ENCODE measurements at places on chromosomes 4 and X. TPM values are rescaled to one million over a fixed set of nuclear protein-coding genes. Genes with fewer than 3 reads are reported as not detected.
A peak's percentile ranks its signal among the peaks of the same experiment; 100 is the strongest.

DNA sequence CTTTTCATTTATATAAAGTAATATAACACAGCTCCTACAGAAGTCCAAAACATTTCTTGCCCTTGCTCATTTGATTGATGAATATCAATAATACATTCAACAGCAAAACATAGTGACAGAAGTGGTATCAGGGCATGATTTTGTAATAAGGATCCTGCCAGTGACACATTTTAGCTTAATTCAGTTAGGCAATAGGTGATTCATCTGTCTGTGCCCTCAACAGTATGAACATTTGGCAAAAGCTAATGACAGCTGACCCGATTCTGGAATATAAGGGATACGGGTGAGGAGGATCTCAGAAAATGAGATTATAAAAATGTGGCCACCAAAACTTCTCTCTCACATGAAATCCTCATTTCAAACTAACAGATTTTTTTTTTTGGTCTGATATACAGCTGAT lies 294.0 kb downstream of the CAMK2D start:
- DNase-seq: no peak

GRCh38 chrX:134538316-134538715 lies 78.4 kb downstream of the HPRT1 start:
- no peak for DNase-seq

- no peak for DNase-seq
Observed at GRCh38 chrX:39406799-39407198, 605.5 kb downstream of the MID1IP1 start.

Gene IDS
- 23.9 TPM for total RNA-seq

GRCh38 chr4:152777488-152777887 lies 2.0 kb downstream of the TIGD4 start:
- DNase-seq: no peak

DNA sequence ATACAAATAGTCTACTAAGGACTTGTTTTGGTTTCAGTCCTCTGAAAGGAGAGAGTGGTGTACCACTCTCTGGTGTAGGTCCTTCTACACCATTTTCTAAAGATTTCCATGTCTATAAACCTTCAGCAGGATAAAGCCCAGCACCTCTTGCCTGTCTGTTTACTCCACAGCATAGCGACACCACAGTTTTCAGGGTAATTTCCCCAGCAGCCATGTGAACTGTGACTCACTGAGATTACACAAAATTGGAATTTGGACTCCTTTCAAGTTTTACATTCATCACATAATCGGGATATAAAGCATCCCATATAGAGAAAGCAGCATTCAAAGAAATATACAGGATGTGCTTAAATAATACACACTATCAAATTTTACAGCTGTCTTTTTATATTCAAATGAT lies 229.6 kb downstream of the PRDM5 start:
- peak; percentile 46 for DNase-seq

Measured in colonic mucosa (tissue), 4 donors.